ENCODE measurements at places on chromosomes 7 and 10.

DNA sequence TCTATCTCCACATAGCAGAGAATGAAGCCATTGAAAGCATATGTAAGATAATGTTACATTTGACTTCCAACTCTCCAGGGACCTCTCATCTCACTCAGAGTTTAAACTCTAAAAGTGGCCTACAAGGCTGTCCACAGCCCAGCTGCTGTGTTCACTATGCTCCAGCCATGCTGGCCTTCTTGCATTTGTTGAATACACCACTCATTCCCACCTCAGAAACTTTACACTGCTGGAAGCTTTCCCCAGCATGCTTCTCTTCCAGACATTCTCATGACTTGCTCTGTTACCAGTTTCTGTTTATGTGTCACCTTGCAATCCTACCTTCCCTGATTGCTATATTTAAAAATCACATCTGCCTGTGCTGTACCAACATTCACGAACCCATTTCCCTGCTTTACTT, 167.2 kb downstream of the WNT2 start:
- DNase-seq, result no peak

- DNase-seq, result no peak
Measured at GRCh38 chr10:29966269-29966668, 93.1 kb downstream of the JCAD start.

DNA sequence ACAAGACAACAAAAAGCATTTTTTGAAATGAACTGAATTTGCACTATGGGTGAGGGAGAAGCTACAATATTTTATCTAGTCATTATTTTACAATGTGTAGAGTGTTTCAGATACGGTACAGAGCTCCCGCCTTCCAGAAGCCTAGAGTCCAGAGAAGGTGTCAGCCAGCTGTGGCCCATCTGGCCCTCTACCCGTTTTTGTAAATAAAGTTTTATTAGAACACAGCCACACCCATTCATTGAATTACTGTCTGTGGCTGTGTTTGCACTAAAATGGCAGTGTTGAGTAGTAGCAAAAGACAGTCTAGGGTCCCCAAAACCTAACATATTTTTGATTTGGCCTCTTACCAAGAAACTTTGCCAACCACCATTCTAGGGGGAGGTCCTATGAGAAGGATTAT, 162.0 kb downstream of the JCAD start:
- no peak for DNase-seq

GRCh38 chr7:158492367-158492764, 95.3 kb downstream of the PTPRN2 start:
- no peak for DNase-seq

GRCh38 chr7:100694098-100694745, at the start of gene GIGYF1:
TSS of gene GIGYF1 (minus strand) at chr7:100694250. CDS start at chr7:100688238, 6,012 bp downstream.
- peak; percentile 71 for DNase-seq

- DNase-seq, result peak; percentile 54
Measured at GRCh38 chr10:59808896-59809643, 55.8 kb upstream of the MRLN start.

GRCh38 chr10:126126023-126126422, 229.7 kb downstream of the FANK1 start:
- no peak for DNase-seq

DNA sequence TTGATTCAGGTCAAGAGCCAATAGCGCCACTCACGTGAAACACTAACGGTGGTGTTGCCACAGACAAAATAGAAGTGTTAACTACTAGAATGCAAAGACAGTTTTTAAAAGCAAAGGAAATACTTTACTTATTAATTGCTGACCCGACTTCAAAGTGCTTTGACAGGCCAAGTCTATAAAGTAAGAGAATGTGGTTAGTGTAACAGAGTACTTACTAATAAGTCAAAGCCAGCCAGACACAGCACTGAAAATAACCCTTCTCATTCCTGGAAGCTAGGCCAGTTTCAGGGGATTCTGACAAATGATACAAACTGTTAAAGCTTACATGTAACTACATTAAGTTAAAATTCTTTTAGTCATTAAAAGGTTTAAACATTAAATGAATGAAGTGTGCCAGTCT, 50.3 kb downstream of the ENO4 start:
- DNase-seq, result no peak

DNA sequence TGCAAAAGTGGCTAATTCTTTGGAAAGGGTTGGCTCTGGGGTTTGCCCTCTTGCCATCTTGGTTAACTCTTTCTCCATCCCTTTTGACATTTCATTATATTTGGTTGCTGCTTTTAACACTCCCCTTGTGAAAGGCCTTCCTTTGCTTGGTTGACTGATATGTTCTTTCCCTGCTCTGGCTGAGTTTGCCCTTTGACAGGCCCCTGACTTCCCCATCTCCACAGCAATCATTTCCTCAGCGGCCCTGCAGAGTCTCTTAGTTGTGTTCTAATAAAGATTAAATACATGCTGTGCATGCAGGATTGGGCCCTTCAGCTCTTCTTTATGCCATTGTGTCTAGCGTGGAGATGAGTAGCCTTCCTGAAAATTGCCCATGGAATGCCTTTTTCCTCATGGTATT, 84.5 kb upstream of the CSTF2T start:
- no peak for DNase-seq

- DNase-seq, result no peak
Measured at GRCh38 chr10:69359148-69359547, 57.6 kb downstream of the TACR2 start.

Measured in CD8-positive, alpha-beta T cell (primary cell).